ENCODE measurements at places on chromosomes 6 and 20.

DNA sequence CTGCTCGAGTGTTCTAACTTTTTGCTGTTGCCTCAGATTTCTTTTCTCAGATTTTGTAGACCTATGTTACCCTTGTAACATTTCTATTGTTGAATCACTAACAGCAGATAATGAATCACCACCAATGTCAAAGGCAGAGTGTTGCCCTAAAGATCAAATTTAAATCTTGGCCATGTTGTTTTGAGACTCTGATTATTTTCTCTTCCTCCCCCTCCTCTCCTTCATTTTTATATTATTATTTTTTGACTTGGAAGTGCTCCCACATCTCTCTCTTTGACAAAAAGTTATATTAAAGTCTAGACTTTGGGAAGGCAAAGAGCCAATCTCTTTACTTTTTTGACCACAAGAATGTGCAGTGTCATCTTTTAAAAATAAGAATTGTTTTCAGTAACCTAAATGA is 422.7 kb downstream of the NKAIN2 start:
- no peak for DNase-seq

DNA sequence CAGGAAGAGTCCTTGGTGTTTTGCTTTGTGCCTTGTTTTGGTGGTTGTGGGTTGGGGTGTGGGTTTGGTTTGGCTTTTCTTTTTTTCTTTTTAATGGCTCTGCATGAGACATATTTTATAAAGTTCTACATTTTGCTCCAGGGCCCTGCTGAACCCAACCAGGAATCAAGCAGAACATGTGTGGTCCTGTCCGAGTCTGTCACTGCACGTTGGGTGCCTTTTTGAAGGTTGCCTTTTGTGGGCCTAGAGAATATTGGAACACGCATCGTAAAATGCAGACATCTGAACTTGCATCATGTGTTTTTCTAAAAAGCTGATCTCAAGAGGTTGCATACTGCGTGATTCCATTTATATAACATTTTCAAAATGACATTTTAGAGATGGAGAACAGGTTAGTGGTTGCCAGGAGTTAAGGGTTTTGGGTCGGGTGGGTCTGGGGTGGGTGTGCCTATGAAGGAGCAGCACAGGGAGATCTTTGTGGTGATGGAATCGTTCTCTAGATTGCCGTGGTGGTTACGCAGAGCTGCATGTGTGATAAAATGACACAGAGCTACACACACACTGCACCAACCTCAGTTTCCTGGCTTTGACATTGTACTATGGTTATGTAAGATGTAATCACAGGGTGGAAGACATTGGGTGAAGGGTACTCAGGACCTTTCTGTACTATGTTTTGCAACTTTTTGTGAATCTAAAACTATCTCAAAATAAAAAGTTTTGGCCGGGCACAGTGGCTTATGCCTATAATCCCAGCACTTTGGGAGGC is 80.2 kb downstream of the EYA2 start:
- no peak for DNase-seq

- DNase-seq = no peak
These were observed 85.1 kb downstream of the PHF20 start for GRCh38 chr20:35856866-35857265.

DNA sequence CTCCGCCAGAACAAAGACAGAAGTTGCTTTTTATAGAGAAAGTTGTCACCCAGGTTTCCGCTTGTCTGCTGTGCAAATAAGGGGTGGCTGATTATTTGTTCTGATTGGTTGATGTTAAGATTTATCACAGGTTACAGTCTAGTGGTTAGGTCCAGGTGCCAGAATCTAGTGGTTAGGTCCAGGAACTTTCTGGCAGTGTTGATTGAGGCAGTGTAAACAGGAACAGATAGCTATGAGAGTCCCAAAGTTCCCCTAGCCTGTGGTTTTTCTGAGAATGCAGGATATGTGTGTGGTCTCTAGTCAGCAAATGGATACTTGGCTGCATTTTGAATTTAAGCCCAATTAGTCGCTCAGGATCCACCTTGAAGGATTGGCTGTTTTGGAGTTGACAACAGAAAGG is 148.0 kb downstream of the TMEM200A start:
- peak; percentile 4 for DNase-seq

DNA sequence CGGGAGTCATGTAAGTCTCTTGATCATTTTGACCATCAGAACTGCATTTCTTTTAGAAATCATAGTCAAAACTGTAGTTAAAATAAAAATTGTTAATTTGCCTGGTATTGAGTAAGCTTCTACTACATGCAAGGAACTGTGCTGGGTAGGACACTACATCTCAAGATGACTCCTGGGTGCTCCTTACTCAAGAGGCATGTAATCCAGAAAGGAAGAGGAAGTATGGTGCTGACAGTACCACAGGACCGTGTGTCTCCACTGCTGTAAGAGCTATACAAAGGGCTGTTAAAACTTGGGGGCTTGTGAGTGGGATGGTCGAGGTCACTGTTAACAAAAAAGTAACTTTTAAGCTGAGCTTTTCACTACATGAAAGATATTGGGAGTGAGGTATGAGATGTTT is 508.3 kb upstream of the SOX4 start:
- no peak for DNase-seq

DNA sequence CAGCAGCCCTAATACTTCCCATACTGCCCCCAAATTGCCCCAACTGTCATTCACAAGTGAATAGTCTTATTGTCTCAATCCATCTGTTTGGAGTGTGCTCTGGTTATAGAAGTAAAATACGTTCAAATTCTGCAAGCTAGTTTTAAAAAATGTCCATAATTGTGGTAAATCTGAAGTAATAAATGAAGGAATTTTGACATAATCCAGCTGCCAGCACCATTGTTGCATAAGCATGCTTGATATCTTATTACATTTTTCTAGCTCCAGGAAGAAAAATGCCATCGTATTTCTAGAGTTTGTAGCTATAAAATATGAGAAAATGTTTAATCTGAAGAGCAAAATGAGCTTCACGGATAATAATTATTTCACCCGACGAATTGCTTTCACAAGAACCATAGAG is 664.7 kb downstream of the RFPL4B start:
- DNase-seq = no peak

DNA sequence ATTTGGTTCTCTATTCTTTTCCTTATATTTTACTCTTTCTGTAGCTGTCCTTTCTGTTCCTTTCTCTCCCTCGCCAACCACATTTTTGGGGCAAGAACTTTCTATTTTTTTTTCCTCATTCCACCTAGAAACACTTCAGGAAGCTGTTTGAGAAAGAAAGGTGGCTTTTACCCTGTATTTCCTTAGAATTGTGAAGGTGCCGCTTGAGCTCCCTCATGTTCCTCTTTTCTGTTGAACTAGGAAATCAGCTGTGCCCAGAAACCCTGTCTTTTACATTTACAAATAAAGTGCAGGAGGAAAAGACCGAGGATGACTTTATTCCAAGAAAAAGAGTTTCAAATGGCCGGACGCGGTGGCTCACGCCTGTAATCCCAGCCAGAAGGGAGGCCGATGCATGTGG is 38.2 kb downstream of the OR2B2 start:
- no peak for DNase-seq

- no peak for DNase-seq
These were observed 106.2 kb upstream of the ARMC2 start for GRCh38 chr6:108742041-108742440.

Data from effector CD8-positive, alpha-beta T cell (primary cell).